ENCODE measurements at places on chromosomes 4 and X.

- peak; percentile 31 for DNase-seq
Measured at GRCh38 chrX:15761564-15762191, 23.6 kb downstream of the CA5B start.

DNA sequence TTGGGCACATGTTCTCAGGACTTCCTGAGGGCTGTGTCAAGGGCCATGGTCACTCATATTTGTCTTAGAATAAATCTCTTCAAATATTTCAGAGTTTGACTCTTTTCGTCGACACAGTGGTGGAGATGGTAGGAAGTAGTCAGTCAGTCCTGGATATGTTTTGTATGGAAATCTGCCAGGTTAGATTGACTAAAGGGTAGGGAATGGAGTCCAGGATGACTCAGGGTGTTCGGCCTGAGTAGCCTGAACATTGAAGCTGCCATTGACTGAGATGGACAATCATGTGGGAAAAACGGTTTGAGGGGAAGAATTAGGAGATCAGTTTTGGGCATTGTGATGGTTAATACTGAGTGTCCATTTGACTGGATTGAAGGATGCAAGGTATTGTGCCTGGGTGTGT is 177.1 kb upstream of the CENPE start:
- peak; percentile 77 for DNase-seq

- no peak for DNase-seq
Measured at GRCh38 chrX:97315939-97316338, 432.2 kb downstream of the RPA4 start.

DNA sequence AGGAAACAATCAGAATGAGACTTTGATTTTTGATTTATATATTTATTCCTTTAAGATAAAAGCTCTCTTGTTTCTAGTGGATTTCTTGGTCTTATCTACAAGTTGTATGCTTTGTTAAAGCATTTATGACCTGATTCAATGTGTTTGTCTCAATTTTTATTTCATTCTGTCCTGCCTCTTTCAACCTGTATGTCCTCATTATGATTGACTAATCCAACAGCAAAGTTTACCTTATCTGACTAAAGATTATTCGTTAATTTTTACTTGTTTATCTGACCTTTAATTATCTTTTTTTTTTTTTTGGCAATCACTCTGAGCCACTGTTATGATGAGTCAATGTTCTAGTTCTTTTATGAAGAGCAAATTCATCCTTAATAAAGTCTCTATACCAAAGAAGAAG is 54.9 kb downstream of the UGT2A3 start:
- DNase-seq, result no peak

DNA sequence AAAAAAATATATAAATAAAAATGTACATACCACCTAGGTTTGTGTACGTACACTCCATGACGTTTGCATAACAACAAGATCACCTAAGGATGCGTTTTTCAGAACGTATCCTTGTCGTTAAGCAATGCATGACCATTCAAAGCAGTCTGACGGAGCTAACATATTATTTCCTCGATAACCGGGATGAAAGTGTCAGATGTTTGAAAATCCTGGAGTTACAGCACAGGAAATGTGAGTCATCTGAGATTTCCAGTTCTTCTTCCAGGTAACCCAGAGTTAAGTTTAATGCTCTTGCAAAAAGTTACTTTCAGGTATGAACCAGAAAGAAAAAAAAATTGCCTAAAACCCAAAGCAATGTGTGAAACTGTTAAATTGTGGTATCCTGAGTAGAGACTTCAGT is 107.9 kb downstream of the LDB2 start:
- no peak for DNase-seq
